Sigmoid colon (tissue), 7 donors: ENCODE measurements at places on chromosomes 2 and 18. TPM values are rescaled to one million over a fixed set of nuclear protein-coding genes. Genes with fewer than 3 reads are reported as not detected.
A peak's percentile ranks its signal among the peaks of the same experiment; 100 is the strongest.

DNA sequence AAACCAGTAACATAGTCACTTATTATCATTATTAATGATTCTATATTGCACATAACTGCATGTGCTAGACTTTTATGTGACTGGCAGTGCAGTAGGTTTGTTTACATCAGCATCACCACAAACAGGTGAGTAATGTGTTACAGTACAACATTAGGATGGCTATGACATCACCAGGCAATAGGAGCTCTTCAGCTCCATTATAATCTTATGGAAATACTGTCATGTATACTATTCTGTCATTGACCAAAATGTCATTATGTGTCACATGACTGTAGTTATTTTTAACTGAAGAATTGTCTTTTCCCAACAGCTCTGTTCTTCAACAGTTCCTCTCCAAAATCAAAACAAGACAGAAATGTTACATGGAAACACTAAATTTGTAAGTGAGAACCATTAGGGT lies 96.3 kb downstream of the C18orf54 start:
- no peaks in the 10 kb centered on the region for H3K36me3 ChIP-seq
- H3K27ac ChIP-seq: no peak overlapping the region
- H3K4me3 ChIP-seq: no peak overlapping the region
- DNase-seq: no peak
- no peaks in the 10 kb centered on the region for H3K4me1 ChIP-seq

DNA sequence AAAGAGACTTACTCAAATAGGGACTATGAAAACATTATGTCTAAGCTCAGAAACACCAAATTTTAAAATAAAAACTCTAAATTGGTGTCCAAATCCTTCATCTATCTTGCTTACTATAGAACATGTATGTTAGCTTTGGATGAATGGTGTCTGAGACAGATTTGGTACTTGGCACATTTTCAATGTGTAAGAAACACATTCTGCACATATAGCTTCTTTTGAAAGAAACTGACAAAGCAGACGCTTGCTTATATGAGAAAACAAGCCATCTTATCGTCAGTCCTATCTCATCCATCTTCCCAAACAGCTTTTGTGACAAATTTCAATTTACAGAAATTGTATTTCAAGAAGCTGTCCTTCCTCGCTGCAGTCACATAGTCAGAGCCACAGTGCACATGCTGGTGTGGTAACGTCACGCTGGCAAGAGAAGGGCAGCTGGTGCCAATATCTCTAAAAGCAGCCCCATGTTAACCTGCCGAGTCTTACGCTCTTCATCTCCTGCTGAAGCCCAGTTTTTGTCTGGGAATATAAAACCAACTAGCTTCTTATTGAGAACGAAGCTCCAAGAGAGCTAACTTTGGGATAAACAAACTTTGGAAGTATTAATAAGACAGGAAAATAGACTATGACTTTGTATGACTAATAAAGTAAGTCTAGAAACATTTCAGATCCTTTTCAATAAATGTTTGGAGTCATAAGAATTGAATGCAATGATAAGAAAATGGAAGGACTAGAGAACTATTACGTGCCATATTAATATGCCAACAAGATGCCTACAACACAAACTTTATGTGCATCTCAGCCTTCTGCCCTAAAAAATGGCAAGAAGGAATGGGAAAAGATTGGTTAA lies 74.9 kb upstream of the TFCP2L1 start:
- no peak overlapping the region for H3K27ac ChIP-seq
- H3K36me3 ChIP-seq: peaks cover 27% of the 10 kb centered on the region
- H3K4me1 ChIP-seq: peaks cover 27% of the 10 kb centered on the region
- no peaks in the 10 kb centered on the region for H3K27me3 ChIP-seq
- H3K4me3 ChIP-seq: no peak overlapping the region

GRCh38 chr18:12577848-12578247 lies 80.1 kb downstream of the SPIRE1 start:
- DNase-seq: no peak
- no peaks in the 10 kb centered on the region for H3K4me1 ChIP-seq
- no peak overlapping the region for H3K27ac ChIP-seq
- no peak overlapping the region for H3K4me3 ChIP-seq
- no peaks in the 10 kb centered on the region for H3K27me3 ChIP-seq

GRCh38 chr2:232236200-232236599 lies 142.4 kb upstream of the ALPP start:
- H3K27ac ChIP-seq: no peak overlapping the region
- peaks cover 4% of the 10 kb centered on the region for H3K36me3 ChIP-seq
- peaks cover 15% of the 10 kb centered on the region for H3K4me1 ChIP-seq
- DNase-seq: no peak
- H3K27me3 ChIP-seq: no peaks in the 10 kb centered on the region

ACMSD gene
- total RNA-seq: not detected

SERPINB13 gene
- not detected for total RNA-seq

GRCh38 chr18:12478269-12479047 lies 70.7 kb downstream of the PRELID3A start:
- no peak overlapping the region for H3K4me3 ChIP-seq
- H3K27ac ChIP-seq: no peak overlapping the region
- H3K4me1 ChIP-seq: no peaks in the 10 kb centered on the region
- H3K36me3 ChIP-seq: no peaks in the 10 kb centered on the region
- no peak for DNase-seq

- H3K4me1 ChIP-seq: no peaks in the 10 kb centered on the region
- no peak for DNase-seq
- H3K36me3 ChIP-seq: no peaks in the 10 kb centered on the region
- H3K27ac ChIP-seq: peak overlapping the region; percentile 3
Measured at GRCh38 chr18:5462227-5462626, 81.6 kb downstream of the EPB41L3 start.

TP53I3 gene
- total RNA-seq: 25.7 TPM

KLHL30 gene
- total RNA-seq: 0.81 TPM

DNA sequence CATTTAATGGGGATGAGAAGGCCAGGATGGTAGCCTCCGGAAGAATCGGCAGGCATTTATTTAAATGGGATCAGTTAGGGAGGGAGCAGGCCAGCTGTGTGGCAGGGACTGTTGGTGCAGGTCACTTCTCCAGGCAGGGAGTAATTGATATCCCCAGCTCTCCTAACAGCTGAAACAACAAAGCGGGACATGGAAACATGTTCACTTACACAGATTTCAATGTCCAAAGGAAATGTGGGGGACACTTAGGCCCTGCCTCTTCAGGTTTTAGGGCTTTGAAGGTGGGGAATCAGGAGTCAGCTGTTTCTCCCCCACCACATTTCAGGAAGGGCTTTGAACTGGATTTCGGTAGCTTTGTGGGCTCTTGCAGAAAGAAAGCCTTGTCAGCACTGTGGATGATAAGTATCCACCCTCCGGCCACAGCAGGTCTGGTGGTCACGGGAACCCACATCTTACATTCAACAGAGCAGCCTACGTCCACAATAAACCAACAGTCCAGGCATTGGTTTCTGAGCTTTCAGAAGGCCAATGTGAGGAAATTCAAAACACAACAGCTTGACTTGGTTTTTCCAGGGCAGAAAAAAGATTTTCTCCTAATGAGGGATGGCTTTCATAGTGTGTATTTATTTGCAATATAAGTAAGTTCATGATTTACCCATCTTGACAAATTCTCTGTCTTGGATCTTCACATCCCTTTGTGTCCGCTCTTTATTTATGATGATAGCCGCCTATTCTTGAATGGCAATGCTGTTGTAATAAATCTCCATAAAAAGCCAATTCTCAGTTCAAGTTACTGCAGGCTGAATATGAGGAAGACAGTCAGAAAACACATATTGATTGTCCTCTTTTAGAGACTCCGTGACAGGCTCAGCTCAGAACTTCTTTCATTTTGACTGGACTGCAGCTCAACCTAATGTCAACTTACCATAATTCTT lies 96.6 kb upstream of the NRP2 start:
- no peak overlapping the region for H3K27ac ChIP-seq
- DNase-seq: no peak
- no peaks in the 10 kb centered on the region for H3K27me3 ChIP-seq
- no peaks in the 10 kb centered on the region for H3K4me1 ChIP-seq
- no peak overlapping the region for H3K4me3 ChIP-seq
- H3K36me3 ChIP-seq: no peaks in the 10 kb centered on the region

GRCh38 chr2:196149948-196150347 lies 21.4 kb downstream of the STK17B start:
- DNase-seq: no peak
- H3K36me3 ChIP-seq: no peaks in the 10 kb centered on the region
- H3K4me3 ChIP-seq: no peak overlapping the region
- H3K27ac ChIP-seq: no peak overlapping the region
- no peaks in the 10 kb centered on the region for H3K4me1 ChIP-seq
- H3K27me3 ChIP-seq: no peaks in the 10 kb centered on the region

DNA sequence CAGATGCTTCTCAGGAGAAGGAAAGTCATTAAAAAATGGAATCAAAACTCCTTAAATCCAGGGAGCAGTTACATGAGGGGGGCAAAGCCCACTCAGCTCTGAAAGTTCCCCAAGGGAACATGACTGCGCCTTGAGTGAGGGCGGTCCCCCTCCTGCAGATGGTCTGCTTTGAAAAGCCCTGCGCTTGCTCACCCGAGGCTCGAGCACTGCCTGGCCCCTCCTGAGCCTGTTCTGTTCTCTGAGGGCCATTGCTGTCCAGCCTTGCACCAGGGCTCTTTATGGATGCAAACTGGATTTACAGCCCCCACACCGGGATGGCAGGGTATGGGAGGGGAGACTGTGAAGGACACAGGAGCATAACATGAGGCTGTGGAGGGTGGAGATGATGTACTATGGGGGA lies 37.8 kb upstream of the DNMT3A start:
- H3K4me3 ChIP-seq: no peak overlapping the region
- no peak overlapping the region for H3K27ac ChIP-seq
- peak; percentile 39 for DNase-seq
- peaks cover 12% of the 10 kb centered on the region for H3K4me1 ChIP-seq
- no peaks in the 10 kb centered on the region for H3K27me3 ChIP-seq

- H3K27ac ChIP-seq: no peak overlapping the region
- peaks cover 20% of the 10 kb centered on the region for H3K4me1 ChIP-seq
- no peaks in the 10 kb centered on the region for H3K36me3 ChIP-seq
- no peaks in the 10 kb centered on the region for H3K27me3 ChIP-seq
Measured at GRCh38 chr2:110903548-110903947, 171.2 kb downstream of the ACOXL start.

DNA sequence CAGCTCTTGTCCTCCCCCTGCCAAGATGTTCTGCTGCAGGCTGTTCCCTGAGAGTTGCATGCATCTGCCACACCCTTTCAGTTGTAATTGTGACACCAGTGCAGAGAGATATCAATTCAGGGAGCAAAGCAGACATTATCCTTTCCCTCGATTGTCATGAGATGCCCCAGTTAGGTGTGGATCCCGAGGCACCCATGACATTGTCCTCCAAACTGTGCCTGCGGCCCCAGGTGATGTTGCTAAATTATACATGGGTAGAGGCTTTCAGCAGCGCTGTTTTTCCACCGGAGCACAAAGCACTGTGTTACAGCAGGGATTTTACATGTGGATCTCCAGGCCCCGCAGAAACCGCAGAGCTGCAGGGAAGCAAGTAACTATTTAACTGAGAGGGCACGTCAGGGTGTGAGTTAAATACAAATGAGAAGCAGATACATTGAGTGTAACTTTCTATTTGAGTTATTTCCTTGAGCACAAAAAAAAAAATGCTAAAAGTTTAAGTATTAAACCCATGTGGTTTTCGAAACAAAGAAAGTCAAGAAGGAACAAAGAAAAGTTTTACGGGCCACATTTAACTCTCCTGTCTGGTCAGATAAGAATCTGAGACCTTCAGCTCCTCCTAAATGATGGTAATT lies 90.3 kb upstream of the BCL2L11 start:
- H3K4me1 ChIP-seq: no peaks in the 10 kb centered on the region
- DNase-seq: no peak
- no peak overlapping the region for H3K4me3 ChIP-seq
- H3K27ac ChIP-seq: no peak overlapping the region
- no peaks in the 10 kb centered on the region for H3K36me3 ChIP-seq

DNA sequence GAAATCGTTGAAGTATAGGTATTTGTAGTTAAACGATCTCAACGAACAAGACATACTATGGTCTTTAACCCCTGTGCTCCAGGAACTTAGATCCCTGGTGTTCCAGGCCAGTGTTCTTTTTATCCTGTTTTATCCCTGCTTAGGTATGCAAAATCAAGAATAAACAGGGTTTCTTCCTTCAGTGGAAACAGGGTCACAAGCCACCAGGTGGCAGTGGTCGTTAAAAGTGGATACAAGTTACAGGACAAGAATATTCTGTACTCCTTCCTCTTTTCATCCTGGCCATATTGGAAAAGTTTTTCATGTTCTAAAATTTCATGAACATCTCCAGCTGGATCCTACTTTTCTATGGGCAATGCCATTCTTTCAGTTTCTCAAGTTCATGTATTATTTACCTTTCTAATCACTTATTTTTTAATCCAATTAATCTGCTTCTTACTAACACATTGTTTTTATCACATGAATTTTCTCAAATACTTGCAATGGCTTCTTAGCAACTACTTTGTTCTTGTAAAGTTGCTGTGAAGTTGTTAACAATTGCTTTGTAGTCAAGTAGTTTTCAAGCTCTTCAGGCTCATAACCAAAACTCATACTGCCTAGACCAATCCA lies 16.4 kb upstream of the HNMT start:
- no peaks in the 10 kb centered on the region for H3K4me1 ChIP-seq
- no peaks in the 10 kb centered on the region for H3K27me3 ChIP-seq
- DNase-seq: peak; percentile 74
- H3K4me3 ChIP-seq: no peak overlapping the region
- H3K27ac ChIP-seq: no peak overlapping the region
- no peaks in the 10 kb centered on the region for H3K36me3 ChIP-seq

DNA sequence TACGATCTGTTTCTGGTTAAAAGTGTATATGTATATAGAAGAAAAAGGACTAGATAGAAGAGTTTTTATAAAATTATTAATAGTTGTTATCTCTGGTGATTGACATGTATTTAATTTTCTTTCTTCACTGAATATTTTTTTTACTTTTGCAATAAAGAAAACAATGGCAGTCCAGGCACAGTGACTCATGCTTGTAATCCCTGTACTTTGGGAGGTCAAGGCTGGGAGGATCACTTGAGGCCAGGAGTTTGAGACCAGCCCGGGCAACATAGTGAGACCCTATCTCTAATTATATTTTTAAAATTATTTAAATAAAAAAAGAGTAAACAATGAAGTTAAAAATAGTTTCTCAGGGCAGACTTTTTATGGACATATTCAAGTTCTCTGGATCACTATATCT lies 114.7 kb downstream of the FAM117B start:
- H3K4me1 ChIP-seq: no peaks in the 10 kb centered on the region
- no peaks in the 10 kb centered on the region for H3K36me3 ChIP-seq
- no peak overlapping the region for H3K27ac ChIP-seq
- H3K4me3 ChIP-seq: no peak overlapping the region

GRCh38 chr2:34827398-34827797 lies 1228.3 kb upstream of the FAM98A start:
- no peak overlapping the region for H3K27ac ChIP-seq
- H3K4me1 ChIP-seq: no peaks in the 10 kb centered on the region
- no peak overlapping the region for H3K4me3 ChIP-seq
- no peaks in the 10 kb centered on the region for H3K27me3 ChIP-seq
- DNase-seq: no peak
- H3K36me3 ChIP-seq: no peaks in the 10 kb centered on the region

GRCh38 chr18:7598167-7599047 lies 31.3 kb downstream of the PTPRM start:
- no peaks in the 10 kb centered on the region for H3K27me3 ChIP-seq
- DNase-seq: no peak
- H3K4me1 ChIP-seq: peaks cover 27% of the 10 kb centered on the region
- no peak overlapping the region for H3K27ac ChIP-seq
